ENCODE measurements at places on chromosomes 7 and 10.

GRCh38 chr7:21429786-21430574 is 2.1 kb downstream of the SP4 start:
- no peak for DNase-seq

DNA sequence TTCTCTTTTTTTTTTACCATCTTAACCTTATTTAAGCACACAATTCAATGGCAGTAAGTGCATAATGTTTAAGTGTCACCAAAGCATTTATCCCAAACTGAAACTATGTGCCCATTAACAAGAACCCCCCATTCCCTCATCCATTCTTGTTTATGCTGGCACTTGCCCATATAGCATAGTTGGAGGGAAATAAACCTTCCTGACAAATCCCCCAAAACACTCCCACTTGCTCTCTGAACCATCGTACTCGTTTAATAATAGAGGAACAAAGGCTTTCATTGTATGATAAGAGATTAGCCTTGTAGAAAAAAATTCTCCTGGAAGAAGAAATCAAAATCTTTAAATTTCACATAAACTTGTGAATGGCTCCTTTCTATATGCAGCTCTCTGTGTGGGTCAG is 26.4 kb upstream of the KCNMA1 start:
- no peak for DNase-seq

GRCh38 chr10:34205452-34205851 is 609.6 kb downstream of the PARD3 start:
- DNase-seq, result no peak

DNA sequence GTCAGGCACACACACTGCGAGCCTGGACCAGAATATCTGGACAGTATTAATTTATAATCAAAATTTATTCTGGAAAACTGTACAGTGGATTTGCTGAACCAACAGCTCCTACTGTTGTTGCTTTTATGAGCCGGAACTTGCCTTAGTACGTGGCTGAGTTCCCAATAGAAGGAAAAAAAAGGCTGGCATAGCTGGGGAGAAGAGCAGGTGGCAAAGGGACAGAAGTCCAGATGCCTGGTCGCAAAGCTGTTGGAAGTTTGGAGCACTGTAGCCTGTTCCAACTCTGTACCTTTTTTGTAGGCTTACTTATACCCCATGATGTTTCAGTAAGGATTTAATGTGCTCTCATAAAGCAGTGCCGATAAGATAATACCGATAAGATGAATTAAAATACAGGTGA is 333.8 kb downstream of the ABCA13 start:
- DNase-seq, result no peak

DNA sequence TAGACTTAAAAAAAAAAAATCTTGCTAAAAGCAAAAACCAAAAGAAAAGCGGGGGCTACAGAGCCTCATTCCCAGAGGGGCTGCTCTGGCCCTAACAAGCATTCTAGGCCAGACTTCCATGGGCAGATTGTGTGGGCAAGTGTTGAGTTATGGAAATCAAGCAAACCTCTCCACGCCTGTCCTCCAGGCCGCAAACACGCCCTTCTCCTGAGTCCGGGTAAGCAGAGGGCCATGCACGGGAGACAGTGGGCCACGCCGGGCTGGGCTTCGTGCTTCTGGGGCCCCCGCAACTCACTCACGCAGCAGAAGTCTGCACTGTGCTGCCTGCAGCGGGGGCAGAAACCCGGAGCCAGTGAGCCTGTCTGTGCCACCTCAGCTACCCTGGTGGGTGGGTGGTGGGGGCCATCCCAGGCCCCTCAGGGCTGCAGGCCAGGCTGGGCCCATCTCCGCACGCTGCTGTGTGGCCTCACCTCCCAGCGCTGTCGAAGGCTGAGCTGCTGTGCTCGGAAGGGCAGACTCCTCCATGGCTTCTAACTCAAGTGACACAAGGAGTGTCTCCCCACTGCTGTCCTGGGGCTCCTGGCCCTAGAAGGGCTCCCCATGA is 125.6 kb downstream of the FAM53B start:
- DNase-seq, result no peak

DNA sequence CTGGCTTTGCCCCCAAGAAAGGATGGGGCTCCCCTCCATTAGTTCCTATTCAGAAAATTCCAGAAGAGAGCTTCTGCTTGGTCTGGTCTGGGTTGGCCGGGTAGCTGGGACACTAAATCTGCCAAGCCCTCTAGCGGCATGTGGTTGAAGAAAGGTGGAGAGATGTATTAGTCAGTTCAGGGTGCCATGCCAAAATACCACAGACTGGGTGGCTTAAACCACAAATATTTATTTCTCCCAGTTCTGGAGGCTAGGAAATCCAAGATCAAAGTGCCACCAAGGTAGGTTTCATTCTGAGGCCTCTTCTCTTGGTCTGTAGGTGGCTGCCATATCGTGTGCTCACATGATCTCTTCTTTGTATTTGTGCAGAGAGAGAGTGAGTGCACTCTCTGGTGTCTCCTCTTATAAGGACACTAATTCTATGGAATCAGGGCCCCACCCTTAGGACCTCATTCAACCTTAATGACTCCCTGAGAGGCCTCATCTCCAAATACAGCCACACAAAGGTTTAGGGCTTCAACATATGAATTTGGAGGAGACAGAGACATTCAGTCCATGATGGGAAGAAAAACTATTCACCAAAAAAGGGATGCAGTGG is 38.7 kb upstream of the MTPAP start:
- DNase-seq, result no peak

GRCh38 chr7:87435546-87435945 is 39.9 kb downstream of the ABCB4 start:
- DNase-seq, result no peak

DNA sequence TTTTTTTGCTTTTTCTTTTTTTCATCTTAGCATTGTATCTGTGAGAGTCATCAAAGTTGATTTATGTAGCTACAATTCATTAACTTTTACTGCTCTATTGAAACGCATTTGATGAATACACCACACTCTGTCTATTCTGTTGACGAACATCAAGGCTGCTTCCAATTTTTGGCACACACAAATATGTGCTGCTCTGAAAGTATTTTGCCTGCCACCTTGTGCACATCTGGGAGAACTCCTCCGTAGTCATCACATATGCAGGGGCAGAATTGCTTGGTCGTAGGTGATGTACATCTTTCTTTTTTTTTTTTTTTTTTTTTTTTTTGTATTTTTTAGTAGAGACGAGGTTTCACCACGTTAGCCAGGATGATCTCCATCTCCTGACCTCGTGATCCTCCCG is 796.8 kb downstream of the KCNMA1 start:
- DNase-seq, result no peak

GRCh38 chr7:155467846-155468784 is 10.2 kb downstream of the EN2 start:
- no peak for DNase-seq

GRCh38 chr10:72318418-72319262 is 36.1 kb downstream of the DNAJB12 start:
- DNase-seq, result no peak

DNA sequence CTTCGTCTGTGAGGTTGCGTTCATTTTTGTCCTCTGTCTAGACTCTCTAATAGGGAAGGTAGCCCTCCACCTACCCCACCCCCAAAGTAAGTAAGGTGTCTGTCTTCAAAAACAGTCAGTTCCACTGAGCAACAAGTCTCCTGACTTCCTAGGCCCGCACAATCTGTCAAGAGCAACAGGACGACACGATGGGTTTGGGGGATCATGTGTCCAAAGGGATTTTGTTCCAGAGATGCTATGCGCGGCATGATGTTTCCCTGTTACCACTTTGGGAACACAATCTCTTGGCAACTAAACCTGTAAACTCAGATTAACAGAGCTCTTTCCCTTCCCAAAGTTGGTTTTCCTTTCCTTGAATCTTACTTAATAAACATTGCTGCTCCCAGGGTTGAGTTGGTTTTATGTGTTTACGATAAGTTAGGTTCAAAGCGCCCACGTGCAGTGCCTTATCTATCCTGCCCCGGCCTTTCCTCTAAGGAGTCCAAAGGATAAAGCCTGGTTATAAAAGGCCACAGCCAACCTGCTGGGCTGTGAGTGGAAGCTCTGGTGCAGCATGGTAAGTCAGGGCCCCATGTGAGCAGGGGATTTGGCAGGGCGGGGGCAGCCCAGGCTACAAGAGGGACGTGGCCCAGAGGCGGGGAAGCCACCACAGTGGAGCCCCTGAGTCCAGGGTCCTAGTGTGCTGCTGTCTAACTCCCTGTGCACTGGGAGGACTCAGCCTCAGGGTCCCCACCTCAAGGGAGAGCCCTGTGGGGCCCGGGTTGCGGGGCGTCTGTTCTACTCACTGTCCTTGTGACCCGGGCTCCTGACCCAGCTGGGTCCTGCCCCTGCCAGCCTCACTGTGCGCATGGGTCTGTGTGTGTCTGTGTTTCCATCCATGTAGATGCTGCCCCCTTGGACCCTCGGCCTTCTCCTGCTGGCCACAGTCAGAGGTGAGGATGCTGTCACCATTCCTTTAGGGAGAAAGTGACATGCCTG is at the start of gene PNLIPRP2:
TSS of gene PNLIPRP2 (plus strand) at position 531 of the 978 bp plus-strand sequence.
- no peak for DNase-seq

GRCh38 chr10:70112071-70112470 is 20.6 kb downstream of the AIFM2 start:
- no peak for DNase-seq

- no peak for DNase-seq
Measured at GRCh38 chr7:50304129-50304910, at the start of gene IKZF1. TSS of gene IKZF1 (plus strand) at chr7:50304716. CDS start at chr7:50319062, 14,346 bp downstream.

DNA sequence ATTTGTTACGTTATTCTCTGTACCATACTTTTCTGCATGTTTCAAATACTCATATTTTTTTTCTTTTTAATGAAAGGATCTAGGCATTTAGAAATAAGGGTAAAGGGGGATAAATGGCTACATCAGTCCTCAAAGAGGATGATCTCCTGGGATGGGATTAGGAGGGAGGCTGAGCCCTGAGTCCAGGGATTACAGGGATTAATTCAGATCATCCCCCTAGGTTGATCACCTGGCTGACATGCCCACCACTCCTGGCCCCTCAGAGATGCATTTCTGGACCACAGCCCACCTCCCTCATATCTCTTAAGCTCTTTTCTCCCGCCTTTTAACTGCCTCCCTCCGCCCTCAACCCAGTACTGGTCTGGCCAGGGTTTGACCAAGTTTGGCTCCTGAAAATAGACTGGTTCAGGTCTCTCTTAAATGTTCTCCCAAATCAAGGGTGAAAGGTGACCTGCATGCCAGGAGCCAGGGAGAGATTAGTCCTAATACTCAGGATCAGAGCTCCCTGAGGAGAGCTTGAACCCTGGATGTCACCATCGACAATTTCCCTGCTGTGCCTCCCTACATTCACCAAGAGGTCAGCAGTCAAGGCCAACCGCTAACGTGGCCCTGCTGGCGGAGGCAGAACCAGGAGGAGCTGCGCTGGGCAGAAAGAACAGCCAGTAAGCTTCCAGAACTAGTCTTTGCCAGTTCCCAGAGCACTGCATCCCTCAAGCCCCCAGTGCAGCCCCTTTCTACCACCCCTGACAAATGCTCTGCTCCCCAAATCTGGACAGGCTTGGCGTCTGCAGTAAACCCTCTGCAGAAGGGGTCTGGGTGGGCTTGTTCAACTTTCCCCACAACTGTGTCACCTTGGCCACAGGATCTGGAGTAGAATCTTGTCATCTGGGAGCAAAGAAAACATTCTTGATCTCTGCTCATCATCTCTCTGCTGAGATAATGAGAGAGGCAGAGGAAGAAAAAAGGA is 3.0 kb upstream of the CCDC136 start:
- DNase-seq, result no peak

DNA sequence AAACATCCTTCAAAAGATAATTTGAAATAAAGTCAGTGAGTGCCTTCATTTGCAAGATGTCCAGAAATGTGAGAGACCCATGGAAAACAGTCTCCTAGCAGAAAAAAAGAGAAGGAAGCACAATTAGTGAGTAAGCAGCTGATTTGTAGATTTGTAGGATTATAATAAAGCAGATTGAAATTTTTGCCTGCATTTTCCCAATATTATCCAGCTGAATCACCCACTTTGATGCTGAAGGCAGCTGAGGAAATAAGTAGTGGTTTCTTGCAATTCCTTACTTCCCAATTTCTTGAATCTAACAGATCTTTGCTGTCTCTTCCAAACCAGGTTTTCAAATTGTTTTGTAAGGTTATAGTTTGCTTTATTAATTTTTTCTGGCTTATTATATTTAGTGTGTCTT is 181.4 kb downstream of the GNAT3 start:
- no peak for DNase-seq

- DNase-seq, result no peak
Measured at GRCh38 chr7:23604296-23604640, 7.1 kb downstream of the CCDC126 start.

GRCh38 chr7:114973147-114973546 is 51.3 kb downstream of the MDFIC start:
- no peak for DNase-seq

- DNase-seq, result peak; percentile 38
Measured at GRCh38 chr7:6530626-6531491, 20.4 kb downstream of the GRID2IP start.

GRCh38 chr7:80087771-80088170 is 46.9 kb upstream of the GNAI1 start:
- DNase-seq, result no peak

GRCh38 chr7:74325210-74325565 is 36.0 kb downstream of the CLIP2 start:
- DNase-seq, result no peak

DNA sequence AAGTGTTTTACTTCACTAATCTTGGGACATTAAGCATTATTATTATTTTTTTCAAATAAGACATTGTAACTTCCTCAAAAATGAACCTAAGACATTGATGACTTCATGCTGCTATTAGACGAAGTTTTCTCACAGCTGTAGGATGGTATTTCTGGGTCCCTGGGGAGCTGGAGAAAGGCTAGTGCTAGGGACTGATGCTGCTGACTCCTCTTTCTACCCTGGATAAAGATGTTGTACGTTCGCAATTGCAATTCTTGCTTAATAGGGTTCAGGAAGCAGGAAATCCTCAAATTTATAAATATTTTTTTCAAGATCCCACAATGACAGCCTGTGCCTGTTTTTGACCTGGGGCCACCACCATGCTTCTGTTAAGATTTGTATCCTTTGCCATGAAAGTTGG is 526.0 kb downstream of the CCSER2 start:
- no peak for DNase-seq

DNA sequence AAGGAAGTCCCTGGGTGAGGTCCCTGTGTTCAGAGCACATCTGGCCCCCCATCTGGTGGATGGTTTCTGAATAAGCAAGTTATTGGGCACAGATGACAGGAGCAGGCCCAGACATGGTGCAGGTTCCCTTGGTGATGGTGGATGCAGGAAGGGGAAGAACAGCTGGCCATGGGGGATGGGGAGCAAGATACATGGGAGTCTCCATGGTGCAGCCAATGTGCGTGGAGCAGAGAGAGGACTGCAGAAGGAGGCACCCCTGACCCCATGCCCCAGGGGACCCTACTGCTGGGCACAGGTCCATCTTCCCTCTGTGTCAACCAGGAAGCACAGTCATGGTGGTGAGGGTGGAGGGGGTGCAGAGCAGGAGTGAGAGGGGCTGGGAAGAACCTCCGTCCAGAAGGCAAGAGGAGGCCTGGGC is 43.8 kb upstream of the RABGEF1 start:
- DNase-seq, result no peak

DNA sequence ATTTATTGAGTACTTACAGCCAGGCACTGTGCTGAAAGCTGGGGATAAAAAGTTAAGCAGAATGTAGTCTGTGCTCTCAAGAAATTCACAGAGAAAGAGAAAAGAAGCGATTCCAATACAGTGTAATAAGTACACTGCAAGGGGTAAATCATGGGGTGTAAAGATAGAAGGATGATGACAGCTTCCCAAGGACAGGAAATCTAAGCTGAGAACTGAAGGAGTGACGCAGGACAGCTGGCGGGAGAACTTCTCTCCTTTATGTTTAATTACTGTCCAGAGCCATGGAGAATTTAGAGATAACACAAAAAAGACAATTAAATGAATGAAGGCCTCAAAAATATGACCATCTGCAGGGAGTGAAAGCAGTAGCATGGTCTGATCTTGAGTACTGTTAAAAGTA is 34.8 kb downstream of the C7orf33 start:
- no peak for DNase-seq

- DNase-seq, result no peak
Measured at GRCh38 chr7:19747740-19748339, 25.6 kb downstream of the TMEM196 start.
